ENCODE measurements at places on chromosomes 7 and 10.

DNA sequence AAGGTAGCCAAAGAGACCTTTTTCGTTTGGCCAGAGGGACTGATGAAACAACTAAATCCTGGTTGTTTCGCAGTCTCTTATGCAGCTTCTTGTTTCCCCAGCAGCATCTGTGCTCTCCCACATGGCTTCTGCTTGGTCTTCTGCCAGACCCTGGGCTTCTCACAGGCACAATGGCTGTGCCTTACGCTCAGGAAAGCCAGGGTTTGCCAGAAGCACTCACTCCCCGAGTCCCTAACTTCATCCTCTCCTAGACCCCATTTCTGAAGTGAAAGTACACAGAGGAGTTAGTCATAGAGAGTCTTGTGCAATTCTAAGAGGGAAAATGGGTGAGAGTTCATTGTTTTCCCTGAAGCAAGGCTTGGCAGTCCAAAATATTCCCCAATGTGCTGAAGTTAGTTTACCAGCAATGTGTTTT, 121.7 kb downstream of the EVX1 start:
- DNase-seq: no peak

DNA sequence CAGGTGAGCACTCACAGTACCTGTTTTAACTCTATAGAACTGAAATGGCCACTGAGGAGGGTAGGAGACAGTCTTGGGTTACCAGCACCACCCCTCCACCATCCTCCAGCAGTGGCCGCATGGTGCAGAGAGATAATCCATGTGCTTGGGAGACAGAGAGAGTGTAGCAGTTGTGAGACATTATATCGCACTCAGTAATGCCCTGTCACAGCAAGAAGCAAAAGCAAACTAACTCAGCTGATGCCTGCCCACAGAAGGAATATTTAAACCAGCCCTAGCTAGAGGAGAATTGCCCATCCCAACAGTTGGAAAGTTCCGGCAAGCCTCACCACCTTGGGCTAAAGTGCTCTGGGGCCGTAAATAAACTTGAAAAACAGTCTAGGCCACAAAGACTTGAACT, 58.8 kb upstream of the HBP1 start:
- DNase-seq: no peak

DNA sequence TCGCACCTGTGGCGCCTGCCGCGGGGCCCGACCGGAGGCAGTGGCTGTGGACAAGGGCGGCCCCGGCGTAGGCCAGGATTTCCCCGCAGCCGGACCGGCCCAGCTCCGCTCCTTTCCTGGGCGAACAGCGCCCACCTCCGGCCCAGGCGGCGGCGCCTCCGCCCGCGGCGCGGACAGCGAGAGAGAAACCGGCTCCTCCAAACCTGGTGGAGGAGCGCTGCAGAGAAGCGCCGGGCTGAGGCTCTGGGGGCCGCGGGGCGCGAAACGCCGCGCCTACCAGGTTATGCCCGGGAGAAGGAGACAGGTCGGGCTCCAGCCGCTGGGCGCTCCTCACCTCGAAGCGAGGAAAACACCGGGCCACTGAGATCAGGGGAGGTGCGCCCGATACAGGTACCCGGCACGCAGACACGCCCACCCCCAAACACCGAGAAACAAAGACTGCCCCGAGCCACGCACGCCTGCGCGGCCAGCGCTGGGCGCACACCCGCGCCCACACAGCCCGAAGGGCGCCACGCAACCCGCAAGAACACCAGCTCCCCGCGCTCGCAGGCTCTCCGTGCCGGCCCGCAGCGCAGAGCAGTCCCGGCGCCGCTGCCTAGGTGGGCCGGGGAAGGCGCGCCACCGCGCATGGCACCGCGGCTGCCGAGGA, 3.3 kb downstream of the GRID1 start:
- no peak for DNase-seq

- DNase-seq: no peak
These were observed 37.6 kb upstream of the C1QL3 start for GRCh38 chr10:16559236-16559773.

DNA sequence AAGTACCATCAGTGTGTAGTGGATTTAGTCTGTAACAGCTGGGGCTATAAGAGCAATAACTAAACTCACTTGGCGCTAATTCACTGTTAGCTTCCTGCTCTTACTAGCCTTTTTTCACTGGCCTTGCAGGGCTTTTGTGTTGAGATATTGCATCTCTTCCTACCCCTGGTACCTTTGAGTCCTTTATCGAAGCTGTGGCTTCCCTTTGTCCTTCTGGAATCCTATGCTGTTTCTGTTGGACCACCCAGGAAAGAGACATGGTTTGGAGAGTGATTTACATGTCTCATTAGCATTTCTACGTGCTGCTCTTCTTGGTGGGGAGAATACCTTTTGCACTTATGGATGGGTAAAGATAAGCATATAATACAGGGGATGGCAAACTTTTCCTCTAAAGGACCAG, 103.8 kb downstream of the MLLT10 start:
- no peak for DNase-seq

GRCh38 chr10:84567133-84567532, 238.7 kb downstream of the CCSER2 start:
- DNase-seq: no peak

GRCh38 chr7:43799605-43800004, 41.1 kb downstream of the BLVRA start:
- no peak for DNase-seq

DNA sequence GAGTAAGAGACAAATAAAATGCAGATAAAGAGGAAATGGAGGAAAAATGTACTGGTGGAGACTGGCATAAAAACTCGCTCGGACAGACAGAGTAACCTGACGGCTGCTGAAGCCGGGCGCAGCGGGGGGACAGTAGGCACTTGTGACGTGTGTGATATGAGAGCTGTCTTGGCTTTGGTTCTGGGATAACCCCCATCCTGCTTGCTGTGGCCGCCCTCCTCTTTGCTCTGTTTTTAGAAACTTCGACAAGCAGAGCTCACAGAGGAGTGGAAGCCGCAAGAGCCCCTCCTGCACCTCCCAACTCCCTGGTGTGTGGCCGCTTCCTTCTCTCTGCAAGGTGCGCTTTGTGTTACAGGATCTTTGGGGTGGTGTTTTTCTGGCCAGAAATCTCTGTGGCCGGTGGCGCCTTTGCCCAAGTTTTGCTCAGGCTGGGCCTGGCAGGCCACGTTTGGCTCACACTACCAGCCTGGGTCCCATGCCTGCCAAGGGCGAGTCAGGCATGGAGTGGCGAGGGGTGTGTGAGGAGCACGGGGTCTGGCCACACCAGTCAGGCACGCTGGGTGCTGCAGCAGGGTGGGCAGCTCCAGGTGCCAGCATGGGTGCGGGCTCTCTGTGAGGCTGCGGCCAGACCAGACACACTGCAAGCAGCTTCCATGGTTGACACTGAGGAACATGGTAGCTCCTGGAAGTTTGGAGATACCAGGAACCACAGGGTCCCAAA, 268.0 kb downstream of the DNAJB6 start:
- no peak for DNase-seq

DNA sequence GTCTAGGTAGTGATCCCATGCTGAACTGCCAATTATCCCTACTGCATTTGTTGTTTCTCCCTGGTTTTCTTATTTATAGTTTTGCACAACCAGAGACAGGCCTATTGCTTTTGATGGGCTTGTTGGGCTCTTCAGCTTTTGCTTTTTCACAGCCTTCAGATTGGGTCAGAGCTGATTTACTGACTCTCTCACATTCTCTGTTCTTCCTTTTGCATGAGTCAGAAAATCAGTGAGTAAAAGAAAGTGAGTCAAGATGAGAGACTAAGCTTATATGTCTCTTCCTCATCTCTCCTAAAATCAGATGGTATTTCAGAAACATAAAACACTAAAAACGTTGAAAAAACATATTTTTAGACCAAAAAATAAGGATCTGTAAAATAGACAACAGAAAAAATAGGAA, 1135.4 kb downstream of the XPNPEP1 start:
- no peak for DNase-seq

DNA sequence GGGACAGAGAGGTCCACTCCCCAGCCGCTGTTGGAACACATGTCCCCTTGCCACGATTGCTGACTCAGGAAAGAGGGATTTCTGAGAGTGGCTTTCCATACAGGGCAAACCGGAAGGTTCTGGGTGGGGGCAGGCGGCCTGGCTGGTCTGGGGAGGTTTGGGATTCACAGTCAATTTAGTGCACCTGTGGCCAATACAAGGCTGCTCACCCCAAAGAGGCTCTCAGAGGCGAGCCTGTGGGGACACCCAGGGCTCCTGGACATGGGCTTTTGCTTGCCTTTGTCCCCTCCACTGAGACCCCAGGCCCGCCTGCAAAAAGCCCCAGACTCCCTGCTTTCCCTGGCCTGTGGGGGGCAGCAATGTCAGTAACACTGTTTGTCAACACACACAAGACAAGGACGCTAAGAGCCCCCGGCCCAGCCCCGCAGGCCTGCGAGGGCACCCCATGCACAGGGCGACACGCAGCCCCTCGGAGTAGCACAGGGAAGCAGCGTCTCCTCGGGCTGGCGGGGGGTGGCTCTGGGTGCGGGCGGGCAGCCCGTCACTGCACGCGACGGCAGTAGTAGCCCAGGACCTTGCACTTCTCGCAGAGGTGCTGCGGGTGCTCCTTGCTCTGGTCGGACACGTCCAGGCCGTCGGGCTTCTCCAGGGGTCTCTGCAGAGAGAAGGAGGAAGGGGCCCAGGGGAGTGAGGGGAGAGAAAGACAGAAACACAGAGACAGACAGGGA, 38.7 kb downstream of the PPIF start:
- DNase-seq: no peak

DNA sequence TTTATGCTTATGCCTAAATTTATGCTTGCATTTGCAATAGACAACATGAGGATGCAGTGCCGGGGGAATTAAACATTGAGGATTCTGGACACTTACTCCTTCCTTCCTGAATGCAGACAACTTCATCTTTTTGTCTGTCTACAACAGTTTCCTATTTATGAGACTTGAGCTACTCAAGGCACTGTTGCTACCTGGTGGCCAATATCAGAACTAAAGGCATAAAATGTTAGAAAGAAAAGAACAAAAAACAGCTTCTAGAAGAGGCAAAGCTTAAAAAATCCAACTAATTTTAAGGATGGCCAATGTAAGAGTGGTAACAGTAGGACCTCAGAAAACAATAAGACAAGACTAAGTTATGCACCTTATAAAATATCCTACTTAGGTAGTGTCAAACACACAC, 144.5 kb upstream of the PTN start:
- DNase-seq: no peak

GRCh38 chr7:38839851-38840250, 69.1 kb downstream of the VPS41 start:
- no peak for DNase-seq
